ENCODE measurements at places on chromosomes 3 and 15.

GRCh38 chr15:23049984-23050628 is 10.7 kb upstream of the TUBGCP5 start:
- peaks cover 9% of the 10 kb centered on the region for H3K27me3 ChIP-seq
- DNase-seq = no peak
- H3K36me3 ChIP-seq = no peaks in the 10 kb centered on the region
- H3K4me3 ChIP-seq = no peak overlapping the region

DNA sequence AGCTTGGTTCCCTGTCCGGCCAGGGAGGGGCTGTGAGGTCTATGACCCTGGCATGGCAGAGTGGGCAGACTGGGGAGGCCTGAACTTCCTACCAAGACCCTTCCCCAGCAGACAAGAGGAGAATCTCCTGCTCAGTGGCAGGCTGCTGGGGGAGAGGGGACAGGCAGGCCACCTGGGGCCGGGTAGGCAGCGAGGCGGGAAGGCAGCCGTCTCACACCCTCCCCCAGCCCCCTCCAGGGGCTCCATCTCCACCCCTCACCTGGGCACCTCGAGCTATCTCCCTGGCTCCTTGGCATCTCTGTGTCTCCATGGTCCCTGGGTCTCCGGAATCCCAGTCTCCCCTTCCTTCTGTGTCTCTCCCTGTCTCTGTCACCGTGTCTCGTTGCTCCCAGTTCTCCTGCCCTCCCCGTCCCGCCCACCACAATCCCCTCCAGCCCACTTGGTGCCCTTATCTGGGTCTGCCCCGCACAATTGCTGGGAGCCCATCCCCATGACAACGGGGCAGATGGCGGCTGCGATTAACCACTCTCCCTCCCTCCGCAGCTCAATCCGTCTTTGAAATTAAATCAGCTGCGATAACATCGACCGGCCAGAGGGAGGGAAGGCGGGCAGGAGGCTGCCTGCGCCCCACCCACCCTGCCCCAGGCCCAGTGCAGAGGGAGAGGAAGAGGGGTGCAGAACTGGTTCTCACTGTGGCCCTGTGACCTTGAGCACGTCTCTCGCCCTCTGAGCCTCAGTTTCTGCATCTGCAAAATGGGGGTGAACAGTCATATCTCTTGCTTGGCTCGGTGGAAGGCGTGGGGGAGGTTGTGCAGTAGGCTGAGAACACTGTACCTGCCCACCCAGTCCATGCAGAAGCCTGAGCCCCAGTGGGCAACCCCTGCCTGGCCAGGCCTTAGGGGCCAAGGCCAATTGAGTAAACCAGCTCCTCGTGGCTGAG is 9.6 kb downstream of the DNAJB8 start:
- no peak overlapping the region for H3K4me3 ChIP-seq
- no peaks in the 10 kb centered on the region for H3K36me3 ChIP-seq
- DNase-seq = no peak
- no peak overlapping the region for H3K27ac ChIP-seq
- H3K27me3 ChIP-seq = peaks cover 53% of the 10 kb centered on the region

DNA sequence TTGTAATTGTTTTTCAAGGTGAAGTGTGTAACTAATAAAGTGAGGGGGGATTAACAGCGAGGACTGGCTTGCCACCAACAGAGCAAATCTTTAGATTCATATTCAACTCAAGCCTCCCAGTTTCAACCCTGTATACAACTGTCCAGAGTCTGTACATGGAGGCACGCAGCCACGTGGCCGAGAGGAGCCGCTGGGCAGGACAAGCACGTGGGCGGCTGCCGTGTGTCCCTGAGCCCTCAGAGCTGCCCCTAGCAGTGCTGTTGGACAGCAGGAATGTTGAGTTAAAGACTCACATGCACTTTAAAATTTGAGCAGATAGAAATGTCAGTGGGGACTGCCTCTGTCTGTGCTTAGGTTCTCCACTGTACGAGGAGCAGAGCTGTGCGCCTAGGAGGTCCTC is 29.4 kb downstream of the ASB7 start:
- no peak overlapping the region for H3K27ac ChIP-seq
- no peaks in the 10 kb centered on the region for H3K27me3 ChIP-seq
- DNase-seq = no peak
- peaks cover 19% of the 10 kb centered on the region for H3K4me1 ChIP-seq

GRCh38 chr3:23484386-23484785 is 281.3 kb downstream of the UBE2E2 start:
- H3K4me1 ChIP-seq = peaks cover 32% of the 10 kb centered on the region
- H3K4me3 ChIP-seq = no peak overlapping the region
- H3K36me3 ChIP-seq = peaks cover 32% of the 10 kb centered on the region

DNA sequence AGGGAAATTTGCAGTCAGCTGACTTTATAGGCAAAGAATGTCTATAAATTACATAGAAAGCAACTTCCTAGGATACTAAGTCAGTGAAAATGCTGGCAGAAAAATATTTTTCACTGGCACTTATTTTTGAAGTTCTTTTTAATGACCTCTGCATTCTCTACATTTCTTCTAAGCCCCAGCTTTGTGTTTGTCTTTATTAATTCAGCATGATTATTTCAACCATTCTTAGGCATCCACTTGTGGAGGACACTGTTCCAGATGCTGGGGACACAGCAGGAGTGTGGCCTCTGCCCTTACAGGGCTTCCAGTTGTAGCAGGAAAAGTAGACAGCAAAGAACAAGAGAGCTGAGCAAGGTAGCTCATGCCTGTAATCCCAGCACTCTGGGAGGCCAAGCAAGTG is 15.0 kb downstream of the LRRK1 start:
- no peaks in the 10 kb centered on the region for H3K27me3 ChIP-seq
- no peaks in the 10 kb centered on the region for H3K36me3 ChIP-seq
- DNase-seq = no peak
- H3K27ac ChIP-seq = no peak overlapping the region
- no peak overlapping the region for H3K4me3 ChIP-seq

GRCh38 chr3:197407053-197407452 is 108.6 kb upstream of the DLG1 start:
- H3K4me3 ChIP-seq = no peak overlapping the region
- H3K27ac ChIP-seq = no peak overlapping the region
- H3K36me3 ChIP-seq = no peaks in the 10 kb centered on the region
- no peaks in the 10 kb centered on the region for H3K4me1 ChIP-seq
- peaks cover 34% of the 10 kb centered on the region for H3K27me3 ChIP-seq

All from naive B cell (primary cell).